ENCODE measurements at places on chromosomes 2 and 18.

- no peak for DNase-seq
Observed at GRCh38 chr2:74439803-74440377, 1.8 kb downstream of the RTKN start.

DNA sequence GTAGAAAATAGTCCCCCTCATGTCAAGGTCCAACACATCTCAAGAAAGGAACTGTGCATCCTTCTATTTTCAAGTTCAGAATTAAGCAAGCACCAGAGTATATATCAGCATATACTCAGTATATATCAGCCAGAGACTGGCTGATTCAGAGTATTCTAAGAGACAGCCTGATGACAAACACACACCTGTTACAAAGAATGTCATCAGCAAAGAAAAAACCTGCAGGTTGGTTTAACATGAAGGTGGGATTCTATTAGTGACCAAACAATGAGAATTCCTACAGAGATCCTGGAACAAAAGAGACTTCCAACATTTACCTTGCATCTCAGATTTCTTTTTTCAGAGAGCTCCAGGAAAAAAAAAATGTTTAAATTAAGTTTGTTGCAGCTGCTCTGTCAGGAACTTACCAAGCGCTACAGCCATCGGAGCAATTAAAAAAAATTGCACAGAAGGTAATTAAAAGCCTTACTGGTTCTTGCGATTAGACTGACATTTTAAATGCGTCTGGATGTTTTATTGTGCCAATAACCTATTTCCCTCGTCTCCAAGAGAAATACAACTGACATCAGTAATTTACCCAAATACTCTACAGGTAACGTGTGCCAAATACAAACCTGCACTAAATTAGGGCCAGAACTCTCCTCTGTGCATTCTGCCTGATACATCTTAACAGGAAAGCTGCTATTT, 218.1 kb downstream of the HNMT start:
- no peak for DNase-seq

DNA sequence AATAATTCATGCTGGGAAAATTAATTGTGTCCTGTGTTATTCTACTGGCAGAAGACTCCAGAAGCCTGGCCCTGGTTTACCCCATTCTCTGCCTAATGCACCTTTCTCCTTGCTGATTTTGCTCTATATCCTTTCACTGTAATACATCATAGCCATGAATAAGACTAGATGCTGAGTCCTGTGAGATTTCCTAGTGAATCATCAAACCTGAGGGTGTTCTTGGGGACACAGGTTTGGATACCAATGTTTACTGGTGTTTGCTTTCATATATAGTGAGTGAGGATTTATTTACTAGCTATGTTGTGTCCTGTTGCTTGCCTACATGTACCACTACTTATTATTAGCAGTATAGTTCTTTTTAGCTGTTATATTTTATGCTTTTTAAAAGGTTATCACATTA, 6.5 kb downstream of the METTL5 start:
- DNase-seq, result no peak

DNA sequence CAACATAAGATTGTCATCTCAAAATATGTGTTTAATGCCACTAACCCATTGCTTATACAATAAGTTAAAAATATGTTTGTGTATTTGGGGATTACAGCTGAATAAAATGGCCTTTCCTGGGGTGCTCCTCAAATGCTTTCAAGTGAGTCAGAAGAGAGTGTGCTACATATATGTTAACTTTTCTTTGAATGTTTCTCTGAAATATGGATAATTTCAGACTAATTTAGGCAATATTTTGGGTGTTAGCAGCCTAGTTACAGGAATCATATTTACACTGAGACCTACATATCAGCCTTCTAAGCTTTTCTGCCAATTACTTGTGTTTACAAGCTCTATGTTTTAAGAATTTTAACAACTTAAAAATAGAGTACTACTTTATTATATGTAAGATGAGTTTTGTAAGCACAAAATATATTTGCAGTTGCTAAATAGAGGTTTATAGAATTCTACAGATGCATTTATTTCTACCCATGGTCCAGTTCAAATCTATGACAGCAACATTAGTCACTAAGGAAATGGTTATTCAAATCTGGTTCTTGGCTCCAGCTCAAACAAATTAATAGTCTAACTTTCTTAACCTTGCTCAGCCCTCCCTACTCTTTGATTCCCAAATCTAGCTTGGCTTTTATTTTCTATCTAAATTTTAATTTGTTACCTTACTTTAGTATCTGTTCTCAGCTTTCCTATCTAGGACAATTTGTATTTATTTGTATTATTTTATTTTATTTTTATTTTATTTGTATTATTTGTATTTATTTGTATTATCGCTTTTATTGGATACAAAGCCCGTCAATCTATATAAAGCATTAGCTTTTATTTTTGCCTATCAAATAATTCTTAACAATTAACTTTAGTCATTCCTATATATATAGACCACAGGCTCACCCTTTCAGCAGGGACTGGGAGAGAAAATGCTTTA, 48.9 kb downstream of the FSIP2 start:
- DNase-seq, result no peak

GRCh38 chr2:28488858-28489575, 6.8 kb upstream of the PLB1 start:
- DNase-seq, result no peak

DNA sequence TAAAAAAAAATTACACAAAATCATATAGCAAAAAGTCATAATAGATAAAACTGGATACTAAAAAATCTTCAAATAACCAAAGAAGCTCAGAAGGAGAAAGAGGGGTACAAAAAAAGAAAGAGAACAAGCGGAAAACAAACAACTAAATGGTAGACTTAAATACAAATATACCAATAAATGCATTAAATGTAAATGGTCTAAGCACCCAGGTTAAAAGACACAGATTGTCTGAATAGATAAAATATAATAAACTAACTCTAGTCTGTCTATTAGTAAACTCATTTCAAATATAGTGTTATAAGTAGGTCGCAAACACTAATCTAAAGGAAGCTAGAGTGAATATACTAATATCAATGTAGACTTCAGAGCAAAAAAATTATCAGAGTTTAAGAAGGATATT, 357.4 kb downstream of the METTL4 start:
- no peak for DNase-seq

GRCh38 chr18:73947180-73947921, 200.3 kb downstream of the FBXO15 start:
- no peak for DNase-seq

- no peak for DNase-seq
Observed at GRCh38 chr2:238742066-238742465, 105.8 kb upstream of the TWIST2 start.

DNA sequence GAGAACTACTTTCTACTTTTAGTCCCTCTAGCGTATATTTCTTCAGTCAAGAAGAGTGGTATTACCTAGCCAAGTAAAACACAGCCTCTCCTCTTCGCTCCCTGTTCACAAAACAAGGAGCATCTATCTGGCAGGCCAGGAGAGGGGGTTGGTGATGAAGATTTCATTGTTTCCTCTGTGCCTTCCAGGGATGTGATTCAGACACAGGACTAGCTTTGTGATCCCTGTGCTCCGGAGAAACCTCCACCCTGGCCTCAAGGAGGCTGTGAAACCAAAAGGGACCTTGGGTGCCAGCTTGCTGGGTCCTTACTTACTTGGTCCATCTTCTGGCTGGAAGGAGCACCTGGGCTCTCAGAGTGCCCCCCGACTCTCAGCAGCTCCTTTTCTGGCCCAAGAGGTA, 5.7 kb downstream of the RHOB start:
- DNase-seq, result no peak

DNA sequence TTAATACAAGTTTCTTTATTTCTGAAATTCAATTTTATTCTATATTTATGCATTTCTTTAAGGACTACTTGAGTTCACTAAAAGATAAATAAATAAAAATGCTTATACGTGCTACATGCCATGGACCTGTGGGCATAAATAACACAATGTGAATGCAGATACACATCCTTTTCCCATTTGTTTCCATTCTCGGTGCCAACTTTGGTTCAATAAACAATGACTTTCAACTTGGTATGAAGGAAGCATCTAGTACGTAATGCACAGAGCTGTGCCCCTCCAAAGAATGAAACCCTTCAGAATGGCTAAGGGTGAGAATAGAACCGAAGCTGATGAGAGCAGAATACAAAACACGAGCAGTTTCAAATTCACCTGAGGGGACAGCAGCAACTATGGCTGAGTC, 409.3 kb downstream of the MTX2 start:
- no peak for DNase-seq

GRCh38 chr18:463827-464541, 36.5 kb downstream of the COLEC12 start:
- DNase-seq, result no peak

DNA sequence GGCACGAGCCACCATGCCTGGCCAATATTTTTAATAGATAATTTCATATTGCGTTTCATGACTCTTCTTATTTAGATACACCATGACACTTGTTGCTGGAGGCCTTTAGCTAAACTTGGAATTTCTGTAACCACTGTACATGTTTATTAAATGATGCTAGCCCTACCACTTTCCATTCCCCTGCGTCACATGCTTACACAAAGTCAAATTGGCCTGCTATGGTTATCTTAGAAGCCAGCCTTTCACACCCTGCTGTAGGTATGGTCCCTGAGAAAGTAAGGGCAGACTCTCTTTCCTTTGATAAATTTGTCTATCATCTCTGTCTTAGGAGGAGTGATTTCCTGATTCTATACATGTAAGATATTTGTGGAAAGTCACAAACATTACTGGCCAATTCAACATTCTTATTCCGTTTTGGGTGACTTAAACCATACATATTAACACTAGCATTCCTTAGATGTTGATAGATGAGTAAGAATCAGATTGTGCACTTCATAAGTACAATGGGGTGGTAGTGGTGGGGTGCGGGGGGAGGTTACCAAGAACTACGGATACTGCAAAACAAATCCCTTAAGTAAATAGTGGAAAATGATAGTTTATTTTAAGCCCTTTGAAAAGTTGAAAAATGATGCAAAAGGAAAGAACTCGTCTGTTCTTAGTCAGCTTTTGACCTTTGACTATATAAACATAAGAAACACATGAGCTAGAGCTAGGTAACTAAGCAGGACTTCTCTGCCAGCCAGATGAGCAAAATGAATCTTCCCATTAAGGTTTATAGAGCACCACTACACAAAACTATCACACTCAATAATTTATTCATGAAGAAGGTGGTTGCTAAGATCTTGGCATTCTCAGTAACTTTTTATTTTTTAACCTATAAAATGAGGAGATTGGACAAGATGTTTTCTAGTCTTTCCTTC, 7.9 kb upstream of the NDUFV2 start:
- DNase-seq, result no peak

GRCh38 chr2:51484605-51485004, 452.7 kb upstream of the NRXN1 start:
- no peak for DNase-seq

GRCh38 chr18:32366586-32367538, 103.8 kb downstream of the GAREM1 start:
- DNase-seq, result no peak

DNA sequence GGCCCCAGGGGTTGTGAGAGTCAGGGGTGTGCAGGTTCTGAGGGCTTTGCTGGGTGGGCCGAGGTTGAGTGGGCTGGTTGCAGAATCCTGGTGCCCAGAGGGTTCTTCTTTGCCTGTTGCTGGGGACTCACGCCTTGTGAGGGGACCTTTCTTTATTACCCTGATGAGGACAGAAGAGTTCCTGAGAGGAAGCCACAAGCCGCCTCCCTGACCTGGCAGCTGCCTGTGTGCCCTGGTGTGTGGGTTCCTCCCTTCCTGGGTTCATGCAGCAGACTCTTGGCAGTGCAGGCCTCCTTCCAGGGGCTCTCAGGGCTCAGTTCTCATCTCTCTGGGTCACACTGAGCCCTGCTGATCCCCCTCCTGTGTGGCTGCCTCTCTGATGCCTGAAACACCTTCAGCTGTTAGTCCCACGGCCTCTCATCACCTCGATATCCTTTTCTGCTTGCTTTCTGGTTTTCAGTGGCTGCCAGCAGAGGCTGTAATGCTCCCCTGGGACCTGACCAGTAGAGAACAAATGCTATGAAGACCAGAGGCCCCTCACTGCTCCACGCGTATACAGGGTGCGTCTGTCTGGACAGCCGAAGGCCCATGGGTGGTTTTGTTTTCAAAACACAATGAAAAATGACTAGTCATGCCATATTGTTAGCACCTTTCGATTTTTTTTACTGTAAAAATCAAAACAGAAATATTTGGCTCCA, 191.3 kb downstream of the AGAP1 start:
- no peak for DNase-seq

DNA sequence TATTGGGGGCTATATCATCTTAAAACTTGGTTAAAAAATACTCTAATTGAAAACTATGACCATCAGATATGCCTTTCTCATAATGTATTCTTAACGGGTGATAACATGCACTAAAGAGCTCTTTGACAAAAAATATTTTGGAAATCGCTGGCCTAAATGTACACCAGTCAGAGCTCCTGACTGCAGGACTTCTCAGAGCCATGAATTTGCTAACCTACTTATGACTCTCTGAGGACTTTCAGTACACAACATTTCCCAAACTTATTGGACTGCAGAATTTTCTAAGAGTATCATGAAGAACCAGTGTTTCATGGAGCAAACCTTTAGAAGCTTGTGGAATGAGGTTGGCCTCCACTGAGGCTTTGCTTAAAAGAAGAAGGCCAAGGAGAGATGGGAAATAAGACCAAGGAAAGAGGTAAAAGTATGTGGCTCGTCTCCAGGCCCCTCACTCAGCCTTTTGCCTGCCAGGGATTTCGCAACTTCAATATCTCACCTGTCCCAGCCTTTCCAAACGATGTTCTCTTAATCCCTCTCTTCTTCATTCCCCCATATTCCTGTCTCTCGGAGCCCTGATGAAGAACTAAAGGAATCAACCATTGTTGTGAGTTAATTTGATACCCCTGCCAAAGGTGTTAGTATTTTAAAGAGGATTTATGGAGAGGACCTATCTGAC, 88.8 kb upstream of the EPC2 start:
- DNase-seq, result no peak

- DNase-seq, result no peak
Observed at GRCh38 chr18:45353530-45353929, 261.7 kb upstream of the SLC14A2 start.

DNA sequence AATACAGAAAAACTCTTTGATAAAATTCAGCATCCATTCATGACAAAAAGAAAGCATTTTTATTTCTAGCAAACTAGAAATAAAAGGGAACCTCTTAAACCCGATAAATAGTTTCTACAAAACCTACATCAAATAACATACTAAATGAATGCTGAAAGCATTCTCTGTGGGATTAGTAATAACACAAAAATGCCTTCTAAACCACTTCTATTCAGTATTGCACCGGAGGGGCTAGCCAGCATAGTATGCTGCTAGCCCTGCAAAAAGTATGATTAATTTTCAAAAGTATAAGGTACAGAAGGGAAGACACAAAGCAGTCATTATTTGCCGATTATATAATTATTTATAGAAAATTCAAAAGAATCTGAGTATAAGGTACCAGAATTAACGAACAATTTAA, 145.2 kb downstream of the DTNB start:
- no peak for DNase-seq

GRCh38 chr2:75464348-75464946, 96.3 kb downstream of the EVA1A start:
- DNase-seq, result no peak

All from stimulated activated CD8-positive, alpha-beta memory T cell treated with anti-CD3 and anti-CD28 coated beads, Interleukin-15, amount 100 ng/mL, for 24 hours (primary cell).